Neural progenitor cell (in vitro differentiated cells): ENCODE measurements at places on chromosomes 2 and 18. TPM values are rescaled to one million over a fixed set of nuclear protein-coding genes. Genes with fewer than 3 reads are reported as not detected.

DNA sequence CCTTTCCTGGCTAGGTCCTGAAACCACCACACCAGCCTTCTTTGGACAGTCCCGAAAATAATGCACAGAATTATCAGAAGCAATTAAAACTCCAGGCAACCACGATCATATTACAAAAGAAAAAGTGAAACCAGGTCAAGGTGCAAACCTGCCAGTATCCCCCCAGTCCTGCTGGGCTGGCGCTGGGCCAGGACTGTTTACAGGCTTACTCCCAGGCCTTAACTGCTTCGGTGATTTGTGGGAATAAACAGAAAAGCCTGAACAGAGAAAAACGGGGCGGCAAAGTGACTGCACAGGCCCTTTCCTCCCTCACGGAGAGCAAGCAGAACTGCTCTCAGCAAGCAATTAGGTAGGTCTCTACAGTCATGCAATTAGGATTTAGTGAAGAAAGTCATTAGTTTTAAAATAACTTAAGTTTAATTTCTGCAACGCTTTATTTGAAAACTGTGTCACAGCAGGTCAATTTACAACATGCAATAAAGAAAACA is 1.3 kb downstream of the HDAC4 start:
- no peaks in the 10 kb centered on the region for H3K36me3 ChIP-seq
- H3K27ac ChIP-seq, result no peak overlapping the region
- peak overlapping the region; percentile 85 for H3K4me3 ChIP-seq

- DNase-seq, result no peak
- no peaks in the 10 kb centered on the region for H3K36me3 ChIP-seq
- H3K4me1 ChIP-seq, result peaks cover 2% of the 10 kb centered on the region
- H3K4me3 ChIP-seq, result no peak overlapping the region
These were observed 121.4 kb downstream of the CTAGE1 start for GRCh38 chr18:22296304-22296703.

Gene MERTK
- 4.6 and 6.1 TPM in 2 replicates for total RNA-seq

- H3K4me1 ChIP-seq, result peaks cover 24% of the 10 kb centered on the region
- no peaks in the 10 kb centered on the region for H3K36me3 ChIP-seq
- no peak overlapping the region for H3K4me3 ChIP-seq
- no peak overlapping the region for H3K27ac ChIP-seq
These were observed 48.3 kb downstream of the LAMA3 start for GRCh38 chr18:23737578-23737977.

GRCh38 chr18:2901423-2901985 is 54.7 kb downstream of the EMILIN2 start:
- H3K4me3 ChIP-seq, result no peak overlapping the region
- peaks cover 13% of the 10 kb centered on the region for H3K27me3 ChIP-seq
- no peaks in the 10 kb centered on the region for H3K36me3 ChIP-seq
- H3K4me1 ChIP-seq, result peaks cover 13% of the 10 kb centered on the region

DNA sequence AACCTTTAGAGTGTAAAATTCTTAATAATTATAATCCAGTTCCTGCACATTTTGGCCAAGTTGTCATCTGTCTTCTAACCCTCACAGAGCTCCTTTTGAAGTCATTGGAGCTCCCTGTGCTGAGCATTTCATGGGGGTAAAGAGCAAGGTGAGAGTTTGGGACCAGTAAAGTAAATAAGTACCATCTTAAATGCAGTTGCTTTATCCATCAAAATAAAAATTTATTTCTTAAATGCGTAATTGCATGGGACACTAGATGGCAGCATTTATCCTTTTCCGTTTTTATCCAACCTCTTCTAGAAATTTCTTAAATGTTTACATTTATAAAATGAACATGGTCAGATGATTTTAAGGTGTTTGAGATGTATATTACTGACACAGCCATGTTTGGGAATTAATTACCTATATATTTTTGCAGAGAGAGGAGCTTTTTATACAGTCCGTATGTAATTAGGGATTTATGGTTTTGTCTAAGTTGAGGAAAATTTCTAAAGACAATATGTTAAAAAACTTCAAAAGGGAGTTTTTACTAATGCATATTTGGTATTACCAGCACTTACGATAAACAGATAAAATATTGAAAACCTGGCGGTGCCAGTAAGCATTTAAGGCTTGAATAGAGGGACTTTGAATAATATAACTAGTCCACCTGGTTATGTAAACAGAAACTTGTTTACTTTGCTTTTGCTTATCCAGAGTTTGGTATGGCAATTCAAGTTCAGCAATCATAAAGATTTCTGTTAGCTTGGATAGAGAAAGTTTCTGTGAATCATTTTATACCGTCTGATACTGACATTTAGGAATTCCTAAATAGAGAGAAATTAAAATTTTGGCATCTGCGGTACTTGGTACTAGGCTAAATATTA is 54.5 kb downstream of the ACSL3 start:
- peaks cover 10% of the 10 kb centered on the region for H3K4me1 ChIP-seq
- H3K27ac ChIP-seq, result no peak overlapping the region
- no peak for DNase-seq
- peaks cover 11% of the 10 kb centered on the region for H3K36me3 ChIP-seq

DNA sequence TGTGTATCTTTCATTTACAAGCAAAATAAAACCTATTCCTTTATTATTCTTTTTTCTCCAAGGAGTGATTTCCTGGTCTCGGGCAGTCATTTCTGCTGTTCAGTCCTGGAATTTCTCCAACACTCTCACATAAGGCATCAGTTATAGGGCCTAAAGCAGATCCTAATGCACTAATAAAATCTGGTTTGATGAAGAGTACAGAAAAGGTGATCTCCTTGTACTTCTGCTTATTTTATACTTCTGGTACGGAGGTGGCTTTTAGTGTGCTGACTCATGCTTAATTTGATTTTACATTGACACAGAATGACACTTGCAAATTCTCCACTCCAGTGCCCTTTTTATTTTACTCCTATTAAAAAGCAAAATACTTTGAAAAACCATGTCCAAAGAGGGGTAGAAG is 157.4 kb downstream of the DOK6 start:
- peak overlapping the region; percentile 54 for H3K27ac ChIP-seq
- no peaks in the 10 kb centered on the region for H3K27me3 ChIP-seq
- no peak overlapping the region for H3K4me3 ChIP-seq
- no peak for DNase-seq
- H3K4me1 ChIP-seq, result peaks cover 46% of the 10 kb centered on the region

Gene VAMP8
- 0.52 and 2.4 TPM in 2 replicates for total RNA-seq

DNA sequence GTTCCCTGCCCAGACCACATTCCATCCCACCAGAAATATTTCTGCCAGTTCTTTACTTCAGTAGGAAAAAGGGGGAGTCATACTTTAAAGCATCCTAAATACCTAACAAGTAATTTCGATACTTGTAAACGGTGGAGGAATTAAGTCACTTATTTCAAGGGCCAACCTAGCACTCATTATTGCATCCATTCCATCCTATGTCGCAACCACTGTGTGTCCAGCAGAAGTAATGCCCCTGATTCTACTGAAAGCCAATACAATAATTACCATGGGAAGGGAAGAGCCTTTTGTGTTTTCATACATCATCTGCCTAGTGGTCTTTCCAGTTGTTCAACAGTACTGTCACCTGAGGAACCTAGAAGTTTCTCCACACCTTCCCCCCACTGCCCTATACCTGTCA is 12.5 kb downstream of the SERPINB8 start:
- peaks cover 13% of the 10 kb centered on the region for H3K27me3 ChIP-seq
- DNase-seq, result no peak
- no peaks in the 10 kb centered on the region for H3K36me3 ChIP-seq
- H3K4me1 ChIP-seq, result no peaks in the 10 kb centered on the region

- H3K27ac ChIP-seq, result no peak overlapping the region
- H3K4me3 ChIP-seq, result peak overlapping the region; percentile 17
- H3K36me3 ChIP-seq, result no peaks in the 10 kb centered on the region
- peaks cover 14% of the 10 kb centered on the region for H3K4me1 ChIP-seq
These were observed 59.5 kb downstream of the TMEM131 start for GRCh38 chr2:97936199-97936598.

Gene NEMP2
- 3.9 and 13.8 TPM in 2 replicates for total RNA-seq

- H3K4me3 ChIP-seq, result no peak overlapping the region
- no peak overlapping the region for H3K27ac ChIP-seq
- H3K27me3 ChIP-seq, result no peaks in the 10 kb centered on the region
These were observed 24.0 kb downstream of the IMMT start for GRCh38 chr2:86171295-86171694.

DNA sequence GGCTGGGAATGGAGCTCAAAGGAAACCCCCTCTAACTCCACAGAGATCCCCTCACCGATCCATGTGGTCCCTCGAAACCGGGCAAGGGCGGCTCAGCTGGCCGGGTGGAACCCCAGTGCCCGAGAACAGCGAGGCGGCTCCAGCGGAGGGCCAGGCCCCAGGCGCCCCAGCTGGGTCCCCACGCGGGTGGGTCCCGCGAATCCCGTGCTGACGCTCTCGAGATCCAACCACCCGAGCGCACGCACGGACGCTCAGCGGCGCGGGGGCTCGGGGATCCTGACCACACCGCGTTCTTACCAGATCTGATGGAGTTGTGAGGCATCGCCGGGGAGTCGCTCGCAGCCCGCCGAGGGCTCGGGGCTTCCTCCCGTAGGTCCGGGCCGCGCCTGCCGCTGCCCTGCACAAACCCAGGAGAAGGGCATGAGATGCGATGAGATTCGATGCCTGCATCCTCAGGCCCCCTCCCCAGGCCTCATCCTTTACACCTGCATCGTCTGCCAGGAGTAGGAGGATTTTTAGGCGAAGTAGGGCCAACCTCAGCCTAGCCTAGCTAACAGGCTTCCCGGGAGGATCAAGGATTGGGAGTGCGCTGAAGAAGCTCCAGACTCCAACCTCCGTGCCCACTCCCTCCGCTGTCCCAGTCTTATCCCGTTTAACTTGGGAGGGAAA is 514 bp downstream of the PAX8 start:
- no peak overlapping the region for H3K27ac ChIP-seq
- peaks cover 100% of the 10 kb centered on the region for H3K27me3 ChIP-seq
- DNase-seq, result peak; percentile 56
- peaks cover 30% of the 10 kb centered on the region for H3K4me1 ChIP-seq
- H3K36me3 ChIP-seq, result no peaks in the 10 kb centered on the region
- peak overlapping the region; percentile 50 for H3K4me3 ChIP-seq

DNA sequence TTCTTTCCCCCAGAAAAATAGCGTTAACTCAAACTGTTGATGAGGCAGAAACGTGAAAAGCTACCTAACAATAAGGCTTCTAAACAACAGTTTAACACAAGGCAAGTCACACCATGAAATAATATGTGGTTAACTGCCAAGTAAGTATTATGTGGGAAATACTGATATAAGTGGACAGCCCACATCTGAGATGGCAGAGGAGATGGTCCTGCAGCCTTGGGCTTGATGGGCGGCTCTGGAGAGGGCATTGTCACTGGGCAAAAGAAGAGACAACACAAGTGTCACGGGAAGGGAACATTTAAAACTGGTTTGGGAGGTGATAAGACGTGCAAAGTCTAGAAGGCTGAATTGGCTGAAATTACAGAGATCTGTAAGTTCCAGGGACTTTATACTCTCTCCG is 147.2 kb downstream of the PKP4 start:
- H3K4me3 ChIP-seq, result no peak overlapping the region
- no peaks in the 10 kb centered on the region for H3K36me3 ChIP-seq

- peaks cover 25% of the 10 kb centered on the region for H3K4me1 ChIP-seq
- no peak for DNase-seq
- no peak overlapping the region for H3K27ac ChIP-seq
- no peaks in the 10 kb centered on the region for H3K36me3 ChIP-seq
- H3K27me3 ChIP-seq, result no peaks in the 10 kb centered on the region
These were observed 50.5 kb upstream of the MAP4K3 start for GRCh38 chr2:39487398-39488250.

DNA sequence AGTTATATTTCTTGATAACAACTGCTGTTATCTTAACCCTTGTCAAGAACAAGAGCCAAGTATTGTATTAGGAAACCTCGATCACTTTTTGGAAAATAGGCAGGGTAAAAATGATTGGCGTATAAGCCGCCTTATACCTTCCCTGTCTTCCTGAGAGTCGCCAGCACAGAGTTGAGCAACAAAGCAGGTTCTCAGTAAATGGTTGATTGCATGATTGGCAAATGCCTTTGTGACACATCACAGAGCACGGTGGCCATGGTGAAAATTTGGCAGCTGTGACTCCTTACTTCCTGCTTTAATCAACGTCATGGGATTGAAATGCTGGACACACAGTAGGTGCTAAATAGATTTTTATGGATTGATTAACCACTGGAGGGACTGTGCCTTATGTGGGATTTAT is 3.9 kb upstream of the KLHL29 start:
- H3K4me1 ChIP-seq, result no peaks in the 10 kb centered on the region
- peaks cover 47% of the 10 kb centered on the region for H3K27me3 ChIP-seq
- no peak for DNase-seq
- H3K4me3 ChIP-seq, result no peak overlapping the region

- H3K36me3 ChIP-seq, result no peaks in the 10 kb centered on the region
- no peak for DNase-seq
- no peak overlapping the region for H3K27ac ChIP-seq
- no peaks in the 10 kb centered on the region for H3K4me1 ChIP-seq
These were observed 52.1 kb downstream of the RAMP1 start for GRCh38 chr2:237911363-237912017.

DNA sequence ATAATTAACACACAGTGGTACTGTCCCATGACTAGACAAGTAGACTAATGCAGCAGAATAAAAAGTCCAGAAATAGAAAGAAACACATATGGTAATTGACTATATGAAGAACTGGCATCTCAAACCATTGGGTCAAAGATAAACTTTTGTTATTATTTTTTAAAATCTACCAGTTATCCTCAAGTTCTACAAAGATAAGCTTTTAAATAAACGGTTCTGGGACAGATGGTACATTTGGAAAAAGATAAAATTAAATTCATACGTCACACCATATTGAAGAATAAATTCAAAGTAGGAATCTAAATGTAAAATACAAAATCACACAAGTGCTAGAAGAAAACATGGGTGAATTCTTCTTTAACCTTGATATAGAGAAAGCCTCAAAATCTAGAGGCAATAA is 37.6 kb upstream of the PLEKHM3 start:
- H3K27me3 ChIP-seq, result no peaks in the 10 kb centered on the region
- H3K4me1 ChIP-seq, result peaks cover 4% of the 10 kb centered on the region
- no peak overlapping the region for H3K4me3 ChIP-seq
- no peaks in the 10 kb centered on the region for H3K36me3 ChIP-seq
- no peak for DNase-seq
- no peak overlapping the region for H3K27ac ChIP-seq

Gene MARCO
- total RNA-seq, result not detected in 2 replicates

DNA sequence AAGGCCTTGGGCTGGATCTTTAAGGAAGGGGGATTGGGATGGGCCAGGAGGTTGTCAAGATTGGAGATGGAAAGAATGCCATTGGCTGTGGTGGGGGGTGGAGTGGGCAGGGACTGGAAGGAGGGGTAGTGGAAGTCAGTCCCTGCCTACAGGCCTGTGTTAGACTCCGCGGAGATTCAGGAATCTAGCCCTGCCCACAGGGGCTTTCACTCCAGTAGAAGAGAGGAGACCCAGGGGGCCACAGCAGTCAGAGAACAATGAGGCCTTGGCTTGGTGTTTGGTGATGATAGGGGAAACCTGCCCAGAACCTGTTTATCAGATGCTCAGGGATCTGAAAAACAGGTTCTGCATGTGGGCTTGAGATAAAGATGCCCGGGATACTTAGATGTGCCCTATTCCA is 6.1 kb downstream of the STEAP3 start:
- H3K4me1 ChIP-seq, result peaks cover 24% of the 10 kb centered on the region
- no peak overlapping the region for H3K4me3 ChIP-seq

Gene RBBP8
- total RNA-seq, result 50.5 and 64.8 TPM in 2 replicates

GRCh38 chr2:5691985-5692529 is at the start of gene SOX11:
TSS of gene SOX11 (plus strand) at chr2:5692384. CDS start at chr2:5692722, 338 bp downstream.
- peak; percentile 97 for DNase-seq
- H3K36me3 ChIP-seq, result peaks cover 9% of the 10 kb centered on the region
- H3K27me3 ChIP-seq, result no peaks in the 10 kb centered on the region
- peaks cover 8% of the 10 kb centered on the region for H3K4me1 ChIP-seq
